ENCODE measurements at places on chromosomes 6 and 20.

GRCh38 chr6:154414021-154414813 is 57.6 kb upstream of the IPCEF1 start:
- DNase-seq: no peak

GRCh38 chr6:134372603-134373281 is 54.8 kb upstream of the SGK1 start:
- DNase-seq: no peak

DNA sequence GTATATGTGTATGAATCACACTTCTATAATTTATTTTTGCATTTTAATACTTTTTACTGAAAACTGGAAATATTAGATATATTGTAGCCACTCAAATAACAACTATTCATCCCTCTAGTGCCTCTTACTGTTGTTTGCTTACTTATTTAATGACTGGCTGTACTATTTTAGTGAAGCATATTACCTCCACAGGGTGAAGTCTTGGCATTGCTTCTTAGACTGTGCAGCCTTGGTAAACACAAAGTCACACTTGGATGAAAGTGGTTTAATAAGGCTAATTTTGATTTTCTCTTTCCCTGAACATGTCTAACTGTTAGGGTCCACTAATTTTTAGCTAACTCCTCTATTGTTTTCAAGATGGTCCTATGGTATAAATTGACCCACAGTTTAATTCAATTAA is 1043.2 kb upstream of the ADGRB3 start:
- no peak for DNase-seq

GRCh38 chr6:44976677-44977641 is 351.2 kb upstream of the RUNX2 start:
- DNase-seq: no peak

DNA sequence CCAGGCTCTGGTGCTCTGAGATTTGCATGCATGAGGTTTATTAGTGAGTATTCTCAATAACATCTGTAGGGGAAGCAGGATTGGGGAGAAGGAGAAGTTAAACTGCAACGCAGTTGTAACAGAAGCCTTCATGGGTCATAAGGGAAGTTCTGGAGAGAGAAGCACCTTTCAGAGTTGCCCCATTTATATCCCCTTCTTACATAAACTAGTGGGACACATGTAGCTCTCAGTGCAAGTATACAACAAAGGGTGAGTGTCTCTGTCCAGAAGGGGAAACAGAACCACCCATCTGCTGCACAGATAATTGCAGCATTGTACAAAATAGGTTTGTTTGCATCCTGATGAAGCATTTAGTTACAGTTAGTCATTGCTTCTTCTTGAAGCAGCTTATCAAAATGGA is 4.3 kb upstream of the ADGB start:
- DNase-seq: no peak

GRCh38 chr20:10219993-10220750 is 1.5 kb downstream of the SNAP25 start:
- DNase-seq: no peak

- DNase-seq: no peak
Observed at GRCh38 chr6:19035461-19036195, 648.5 kb downstream of the RNF144B start.

DNA sequence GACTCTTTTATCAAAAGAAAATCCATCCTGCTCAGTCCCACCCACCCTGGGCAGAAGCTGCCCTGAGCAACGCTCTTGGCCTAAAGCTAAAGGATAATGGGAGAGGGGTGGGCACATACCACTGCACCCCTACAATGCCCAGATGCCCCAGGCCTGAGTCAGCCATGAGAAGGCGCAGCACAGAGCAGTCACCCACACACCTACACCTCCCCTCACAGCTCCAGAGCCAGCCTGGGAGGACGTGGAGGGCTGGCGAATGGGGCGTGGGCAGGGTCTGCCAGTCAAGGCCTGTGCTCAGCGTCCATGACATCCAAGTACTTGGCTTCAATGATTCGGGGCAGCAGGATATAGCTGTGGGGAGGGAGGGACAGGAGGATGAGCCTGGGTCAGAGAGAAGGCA is 11.5 kb downstream of the SLC4A11 start:
- DNase-seq: no peak

GRCh38 chr6:117237561-117237960 is 27.8 kb upstream of the VGLL2 start:
- DNase-seq: peak; percentile 4

GRCh38 chr6:143695130-143695968 is 17.6 kb downstream of the PHACTR2 start:
- DNase-seq: no peak

- peak; percentile 69 for DNase-seq
Observed at GRCh38 chr6:83592770-83593394, 80.5 kb downstream of the PRSS35 start.

DNA sequence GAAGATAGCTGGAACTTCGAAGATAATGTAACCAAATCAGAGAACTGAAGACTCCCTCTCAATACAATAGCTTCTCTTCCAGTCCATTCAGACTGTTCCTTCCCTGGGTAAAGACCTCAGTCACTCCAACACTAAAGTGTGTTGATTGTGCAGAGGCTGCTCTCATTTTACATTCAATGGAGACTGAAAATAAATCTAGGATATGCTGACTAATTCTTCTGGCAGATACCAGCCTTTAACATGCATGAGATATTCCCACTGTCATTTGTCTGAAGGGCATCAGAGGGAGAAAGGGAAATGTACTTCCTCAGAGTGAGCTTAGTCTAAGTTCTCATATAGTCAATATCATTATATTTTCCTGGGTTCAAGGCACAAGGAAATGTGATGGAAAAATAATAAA is 166.4 kb upstream of the IRAK1BP1 start:
- no peak for DNase-seq

DNA sequence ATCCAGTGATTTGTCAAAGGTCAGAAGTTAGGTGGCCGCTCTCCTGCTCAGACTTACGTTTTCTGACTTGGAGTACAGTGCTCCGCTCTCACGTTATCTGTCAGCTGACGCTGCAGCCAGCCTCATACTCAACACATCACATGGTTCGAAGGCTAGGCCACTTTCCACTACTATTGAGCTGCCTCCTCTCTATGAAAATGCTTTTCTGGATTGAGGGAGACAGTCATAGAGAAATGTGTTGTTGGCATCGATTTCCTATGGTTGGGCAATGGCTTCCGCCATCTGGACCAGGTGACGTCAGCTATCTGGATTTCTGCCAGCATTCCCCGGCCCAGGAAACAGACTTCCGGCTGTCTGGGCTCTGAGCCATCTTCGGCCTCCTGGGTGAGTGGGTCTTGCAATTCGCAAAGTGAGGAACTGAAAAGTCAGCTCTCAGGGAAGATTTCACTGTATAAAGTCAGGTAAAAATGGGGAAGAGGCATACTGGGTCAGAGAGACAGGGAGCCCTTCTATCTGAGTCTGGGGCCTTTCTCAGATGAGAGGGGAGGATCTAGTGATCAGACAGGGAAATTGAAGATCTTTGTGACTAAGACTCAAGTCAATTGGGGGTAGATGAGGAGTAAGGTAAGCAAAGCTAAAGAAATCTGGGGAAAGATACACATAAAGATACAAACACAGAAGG is 37.5 kb upstream of the IER3 start:
- DNase-seq: peak; percentile 99

- DNase-seq: no peak
Observed at GRCh38 chr6:87772597-87773530, 70.8 kb upstream of the AKIRIN2 start.

DNA sequence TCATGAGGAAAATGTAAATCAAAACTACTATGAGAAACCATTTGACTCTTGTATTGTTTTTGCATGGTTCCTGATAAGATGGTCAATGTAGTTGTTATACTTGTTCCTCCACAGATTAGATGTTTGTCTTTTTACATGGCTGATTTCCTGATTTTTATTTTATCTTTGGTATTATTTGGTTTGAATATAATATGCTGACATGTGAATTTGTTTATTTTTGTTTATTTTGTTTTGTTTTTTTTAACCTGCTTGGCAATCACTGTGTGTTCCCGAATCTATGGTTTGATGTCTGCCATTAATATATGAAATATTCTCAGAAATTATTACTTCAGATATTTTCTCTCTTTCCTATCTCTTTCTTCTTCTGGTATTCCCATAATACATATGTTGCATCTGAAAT is 899.5 kb upstream of the ADGRB3 start:
- DNase-seq: no peak

GRCh38 chr20:12763406-12763805 is 245.4 kb upstream of the SPTLC3 start:
- no peak for DNase-seq

DNA sequence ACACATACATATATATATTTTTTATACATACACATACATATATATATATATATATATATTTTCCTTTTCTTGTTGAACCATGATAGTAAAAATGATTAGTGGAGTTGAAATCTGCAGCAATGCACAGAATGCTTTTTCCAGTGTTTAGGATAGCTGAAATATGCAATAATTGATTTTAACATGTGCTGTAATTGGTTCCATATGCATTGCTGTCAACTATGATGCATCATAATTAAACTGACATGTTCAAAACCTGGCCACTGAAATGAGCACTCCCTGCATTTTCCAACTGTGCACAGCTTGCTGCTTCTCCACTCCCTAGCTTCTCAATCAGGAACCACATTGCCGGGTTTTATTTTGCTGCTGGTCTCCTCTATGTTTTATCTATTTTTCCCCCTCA is 358.3 kb downstream of the PAX1 start:
- DNase-seq: no peak

GRCh38 chr6:19749722-19750121 is 87.4 kb upstream of the ID4 start:
- DNase-seq: no peak

- DNase-seq: peak; percentile 30
Observed at GRCh38 chr6:102670735-102671134, 1277.2 kb downstream of the GRIK2 start.

GRCh38 chr6:117538615-117539014 is 56.1 kb downstream of the DCBLD1 start:
- no peak for DNase-seq

- DNase-seq: no peak
Observed at GRCh38 chr20:63577317-63577894, 3.4 kb upstream of the HELZ2 start.

DNA sequence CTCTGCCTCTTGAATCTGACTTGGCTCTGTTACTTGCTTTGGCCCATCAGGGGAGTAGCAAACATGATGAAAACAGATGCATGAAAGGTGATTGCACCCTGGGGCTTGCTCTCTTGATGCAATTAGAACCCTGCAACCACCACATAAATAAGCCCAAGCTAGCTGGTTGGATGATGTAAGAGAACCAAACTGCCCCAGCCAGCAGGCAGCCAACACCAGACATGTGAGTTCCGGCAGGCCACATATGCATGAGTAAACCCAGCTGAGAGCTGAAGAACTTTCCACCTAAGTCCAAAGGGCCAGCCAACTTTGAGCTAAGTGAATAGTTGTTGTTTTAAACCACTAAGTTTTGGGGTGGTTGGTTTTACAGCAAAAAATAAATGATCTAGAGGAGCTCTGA is 268.4 kb downstream of the FARS2 start:
- no peak for DNase-seq

DNA sequence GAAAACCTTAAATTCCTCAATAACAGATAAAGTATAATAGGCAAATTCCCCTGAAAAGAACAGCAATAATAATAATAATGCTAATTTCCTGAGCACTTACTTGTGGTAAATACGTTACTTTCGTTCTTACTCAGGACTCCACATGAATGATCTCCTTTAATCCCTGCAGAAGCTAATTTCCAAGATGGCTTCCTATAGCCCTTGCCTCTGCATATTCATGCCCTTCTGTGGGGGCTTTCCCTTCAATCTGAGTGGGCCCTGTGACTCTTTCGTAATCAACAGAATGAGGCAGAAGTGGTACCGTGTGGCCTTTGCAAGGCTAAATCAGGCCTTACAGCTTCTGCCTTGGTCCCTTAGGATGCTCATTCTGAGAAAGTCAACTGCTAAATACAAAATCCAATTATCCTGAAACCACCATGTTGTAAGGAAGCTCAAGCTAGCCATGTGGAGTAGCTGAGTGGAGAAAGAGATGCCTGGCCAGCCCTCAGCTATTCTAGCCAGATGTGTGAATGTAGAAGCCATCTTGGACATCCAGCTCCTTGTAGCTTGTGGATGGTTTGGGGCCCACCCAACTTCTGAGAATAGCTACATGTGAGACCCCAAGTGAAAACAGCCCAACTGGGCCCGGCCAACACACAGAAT is 50.5 kb downstream of the MCUR1 start:
- DNase-seq: no peak

DNA sequence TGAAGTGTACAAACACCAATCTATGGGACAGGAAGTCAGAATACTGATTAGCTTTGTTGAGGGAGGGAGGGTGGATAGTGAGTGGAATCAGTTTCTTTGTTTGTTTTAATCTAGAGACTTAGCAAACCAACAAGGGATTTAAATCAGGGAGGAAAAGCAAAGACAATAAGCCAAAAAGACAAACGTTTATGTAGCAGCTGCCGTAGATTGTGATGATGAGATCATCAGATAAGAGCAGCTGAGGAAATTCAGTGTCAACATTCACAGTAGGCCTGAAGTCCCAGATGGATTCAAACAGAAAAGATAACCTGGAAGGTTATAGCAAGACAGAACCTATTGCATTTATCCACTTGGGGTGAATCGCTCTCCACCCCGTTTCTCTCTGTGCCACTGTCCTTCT is 104.9 kb upstream of the SYNDIG1 start:
- no peak for DNase-seq

- no peak for DNase-seq
Observed at GRCh38 chr6:96943555-96944215, 19.2 kb downstream of the KLHL32 start.

DNA sequence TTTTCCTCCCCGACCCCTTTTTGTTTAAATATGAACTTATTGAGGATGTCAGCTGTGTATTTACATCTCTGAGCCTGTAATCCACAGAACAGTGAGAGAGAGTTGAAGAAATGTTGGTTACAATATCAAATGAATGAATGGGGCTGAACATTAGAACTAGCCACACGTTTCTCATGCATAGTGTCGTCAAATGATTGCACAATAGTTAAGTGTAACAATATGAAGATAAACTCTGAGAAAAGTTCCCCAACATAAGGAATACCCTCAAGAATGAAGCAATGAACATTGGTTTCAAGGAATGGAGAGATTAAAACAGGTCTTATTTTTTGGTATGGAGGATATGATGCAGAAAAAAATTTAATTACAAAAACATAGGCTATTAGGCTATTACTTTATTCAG is 100.5 kb upstream of the DTNBP1 start:
- no peak for DNase-seq

DNA sequence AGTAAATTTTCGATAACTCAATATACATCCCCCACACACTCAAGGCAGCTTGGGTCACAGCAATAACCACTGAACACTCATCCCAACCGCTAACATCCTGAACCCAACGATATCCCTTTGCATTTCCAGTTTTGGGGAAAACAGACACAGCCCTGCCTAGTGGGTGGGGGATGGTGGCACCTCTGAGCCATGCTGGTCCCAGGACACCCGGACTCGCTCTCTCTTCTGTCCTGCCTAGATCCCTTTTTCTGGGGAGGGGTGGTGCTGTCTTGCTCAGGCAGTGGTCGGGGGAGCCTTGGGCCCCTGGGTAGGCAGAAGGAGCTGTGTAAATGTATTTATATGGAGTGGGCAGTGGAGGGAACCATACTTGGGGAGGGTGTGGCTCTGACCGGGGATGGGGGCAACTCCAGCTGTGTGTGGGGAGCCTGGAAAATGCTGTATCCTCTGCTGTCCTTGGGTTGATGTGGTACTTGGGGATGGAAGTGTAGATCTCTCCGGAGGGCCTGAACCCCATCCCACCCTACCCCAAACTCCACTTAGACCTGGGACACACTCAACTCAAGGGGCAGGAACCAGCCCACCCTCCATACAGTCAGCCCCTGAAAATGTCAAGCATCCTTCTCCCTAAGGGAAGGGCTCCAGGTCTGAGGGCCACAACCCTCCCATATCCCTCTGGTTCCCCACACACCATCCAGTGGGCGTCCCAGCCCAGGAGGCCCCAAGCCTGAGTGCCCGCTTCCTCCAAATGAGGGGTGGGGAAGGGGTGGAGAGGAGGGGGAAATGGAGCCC is 23.7 kb upstream of the SLC22A7 start:
- no peak for DNase-seq

Data from RKO (cell line).